ENCODE measurements at places on chromosomes 2 and 18.

DNA sequence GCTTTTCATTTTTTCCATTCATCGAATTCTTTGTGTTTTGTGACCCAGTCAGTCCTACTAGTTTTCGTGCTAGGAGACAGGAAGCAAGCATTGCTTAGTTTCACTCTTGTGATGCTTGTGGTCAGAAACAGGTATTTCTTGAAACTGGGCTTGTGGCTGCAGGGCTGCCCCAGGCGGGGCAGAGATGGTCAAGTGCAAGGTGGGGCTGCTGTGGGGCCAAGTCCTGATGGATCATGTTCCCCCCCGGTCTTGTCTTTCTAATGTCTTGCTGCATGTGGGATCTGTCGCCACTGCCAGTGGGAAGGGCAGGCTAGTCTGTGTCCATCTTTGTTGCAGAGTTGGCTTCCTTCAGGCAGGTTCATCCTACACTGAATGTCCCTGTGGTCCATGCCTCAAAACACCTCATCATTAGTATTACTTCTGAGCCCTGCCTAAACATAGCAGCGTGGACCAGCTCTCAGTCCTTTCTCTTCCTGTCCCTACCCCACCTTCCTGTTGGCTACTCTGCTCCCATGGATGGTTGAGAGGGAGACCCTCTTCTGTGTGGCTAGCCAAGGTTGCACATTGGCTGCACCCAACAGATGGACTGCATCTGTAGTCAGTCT, 38.7 kb downstream of the INPP4A start:
- peak; percentile 49 for DNase-seq

- no peak for DNase-seq
Measured at GRCh38 chr2:239882781-239883180, 142.4 kb downstream of the NDUFA10 start.

DNA sequence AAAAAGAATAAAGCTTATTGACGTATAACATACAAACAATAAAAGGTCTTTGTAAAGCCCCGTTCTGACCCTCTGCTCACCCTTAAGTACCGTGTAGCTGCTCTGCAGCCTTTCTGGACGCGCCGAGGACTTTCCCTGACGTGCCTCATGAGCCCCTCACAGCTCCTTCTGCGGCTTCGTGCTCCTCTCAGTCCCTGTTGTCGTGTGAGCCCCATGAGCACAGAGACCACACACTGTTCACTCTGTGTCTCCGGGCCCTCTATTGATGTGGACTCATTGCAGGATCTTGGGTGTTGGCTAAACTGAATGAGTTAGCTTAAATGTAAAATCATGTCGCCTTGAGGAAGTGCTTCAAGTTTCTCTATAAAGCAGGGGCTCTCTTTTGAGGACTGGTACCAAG, 43.6 kb upstream of the INHBB start:
- DNase-seq: no peak

GRCh38 chr2:202034249-202035088, 814 bp downstream of the FZD7 start:
- no peak for DNase-seq

- no peak for DNase-seq
Measured at GRCh38 chr2:6917761-6918421, 679 bp downstream of the RNF144A start.

GRCh38 chr2:218081063-218081462, 12.0 kb downstream of the RUFY4 start:
- DNase-seq: no peak

DNA sequence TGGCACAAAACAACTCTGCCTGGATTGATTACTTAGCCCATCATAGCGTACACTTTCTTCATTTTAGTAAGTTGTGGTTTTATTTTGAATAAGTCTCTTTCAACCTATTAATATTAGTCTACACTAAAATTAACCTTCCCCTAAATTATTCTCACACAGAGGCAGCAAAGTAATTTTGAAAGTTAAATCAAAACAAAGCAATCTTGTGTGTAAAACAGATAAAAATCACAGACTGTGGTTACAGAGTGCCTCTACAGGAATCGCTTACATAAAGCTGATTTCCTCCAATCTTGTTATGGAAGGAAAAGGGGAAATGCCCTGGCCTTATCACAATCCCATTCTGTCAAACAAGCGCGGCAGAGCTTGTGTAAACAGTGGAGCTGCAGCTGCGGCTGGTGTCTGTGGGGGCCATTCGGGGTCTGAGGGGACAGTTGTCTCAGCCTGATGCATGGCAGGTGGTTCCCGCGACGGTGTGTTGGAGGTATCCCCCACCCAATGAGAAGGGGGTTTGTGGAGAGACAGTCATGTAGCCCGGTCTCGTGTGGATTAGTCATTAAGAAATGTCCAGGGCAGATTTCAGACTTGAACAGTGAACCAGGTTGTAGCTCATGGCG, 42.1 kb downstream of the BCL2L11 start:
- no peak for DNase-seq

- DNase-seq: no peak
Measured at GRCh38 chr2:234476766-234477165, 20.1 kb downstream of the ARL4C start.

All from NK-92 treated with Interleukin-12 subunit alpha and Interleukin-12 subunit beta, amount 100 ng/mL, for 24 hours (cell line).